CD8-positive, alpha-beta T cell (primary cell): ENCODE measurements at places on chromosomes 6 and 20.

- no peak for DNase-seq
Observed at GRCh38 chr6:170166511-170167122, 124.3 kb downstream of the DLL1 start.

DNA sequence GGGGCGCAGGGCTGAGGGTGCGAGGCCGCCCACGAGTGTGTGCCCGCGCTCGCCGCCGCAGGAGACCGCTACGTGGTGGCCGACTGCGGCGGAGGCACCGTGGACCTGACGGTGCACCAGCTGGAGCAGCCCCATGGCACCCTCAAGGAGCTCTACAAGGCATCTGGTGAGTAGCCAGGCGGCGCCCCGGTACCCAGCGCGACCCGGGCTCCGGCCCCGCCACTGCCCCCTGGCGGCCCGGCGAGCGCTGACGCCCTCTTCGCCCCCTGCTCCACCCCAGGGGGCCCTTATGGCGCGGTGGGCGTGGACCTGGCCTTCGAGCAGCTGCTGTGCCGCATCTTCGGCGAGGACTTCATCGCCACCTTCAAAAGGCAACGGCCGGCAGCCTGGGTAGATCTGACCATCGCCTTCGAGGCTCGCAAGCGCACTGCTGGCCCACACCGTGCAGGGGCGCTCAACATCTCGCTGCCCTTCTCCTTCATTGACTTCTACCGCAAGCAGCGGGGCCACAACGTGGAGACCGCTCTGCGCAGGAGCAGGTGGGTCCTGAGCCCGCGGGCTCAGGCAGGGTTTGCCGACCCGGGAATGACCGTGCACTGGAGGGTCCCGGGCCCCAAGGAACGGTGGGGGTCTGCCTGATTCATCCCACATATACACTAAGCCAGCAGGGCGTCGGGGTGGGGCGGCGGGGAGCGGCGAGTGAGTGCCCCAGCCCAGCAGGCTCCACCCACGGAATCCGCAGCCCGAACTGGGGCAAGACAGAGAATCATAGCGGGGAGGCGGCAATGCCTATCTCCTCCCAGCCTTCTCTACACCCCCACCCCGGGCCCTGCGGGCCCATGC is 17.4 kb downstream of the HSPA12B start:
- DNase-seq = peak; percentile 33

- DNase-seq = no peak
Observed at GRCh38 chr6:132410830-132411229, 9.6 kb upstream of the MOXD1 start.

DNA sequence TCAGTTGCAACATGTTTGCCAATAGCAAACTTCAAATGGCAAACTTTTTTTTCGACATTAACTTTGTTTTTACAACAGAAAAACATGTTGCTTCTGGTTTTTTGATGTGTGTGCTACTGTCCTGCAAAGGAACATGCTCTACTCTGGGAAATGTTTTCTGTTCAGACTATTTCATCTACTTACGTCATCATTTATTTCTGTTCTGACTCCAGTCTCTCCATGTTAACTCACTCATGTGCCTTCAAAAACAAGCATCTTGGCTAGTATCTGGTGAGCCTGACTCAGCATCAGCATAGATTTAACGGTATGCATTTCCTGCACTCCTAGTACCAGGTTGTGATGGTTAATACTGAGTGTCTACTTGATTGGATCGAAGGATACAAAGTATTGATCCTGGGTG is 36.1 kb upstream of the MAP7 start:
- no peak for DNase-seq

GRCh38 chr6:15705981-15706380 is 43.2 kb upstream of the DTNBP1 start:
- no peak for DNase-seq

GRCh38 chr6:161971043-161971442 is 697.2 kb upstream of the AGPAT4 start:
- no peak for DNase-seq

DNA sequence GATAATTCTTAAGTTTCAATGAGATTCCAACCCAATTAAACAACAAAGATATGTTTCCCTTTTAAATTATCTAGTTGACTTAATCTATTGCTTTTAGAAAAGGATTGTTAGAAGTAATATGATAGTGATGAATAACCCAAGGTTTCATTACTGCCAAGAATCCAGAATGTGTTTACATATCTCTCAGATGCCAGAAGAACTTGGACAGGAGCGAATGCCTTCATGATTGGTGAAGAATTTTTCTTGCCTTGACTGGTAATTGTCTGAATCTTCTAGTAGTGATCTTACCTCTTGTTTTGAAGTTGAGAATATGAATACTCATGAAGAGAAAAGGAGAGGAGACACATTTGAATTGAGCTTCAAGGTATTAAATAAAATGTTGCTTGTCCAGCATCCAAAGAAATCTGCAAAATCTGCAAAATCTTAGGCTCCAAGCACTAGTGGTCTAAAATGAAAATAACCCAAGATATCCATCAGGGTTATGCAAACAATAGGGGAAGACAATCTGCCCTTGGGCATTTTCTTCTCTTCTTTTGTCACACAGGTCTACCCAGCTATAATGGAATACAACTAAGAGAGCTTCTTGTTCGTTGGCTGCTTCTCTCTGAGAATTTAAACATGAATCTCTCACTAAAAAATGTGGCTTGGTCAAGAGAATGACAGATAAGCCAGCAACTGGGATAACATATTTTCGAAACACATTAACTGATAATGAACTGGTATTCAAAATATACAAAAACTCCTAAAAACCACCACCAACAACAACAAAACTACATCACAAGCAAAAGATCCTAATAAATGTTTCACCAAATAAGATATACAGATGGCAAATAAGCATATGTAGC is 928.9 kb downstream of the EYS start:
- DNase-seq = no peak

DNA sequence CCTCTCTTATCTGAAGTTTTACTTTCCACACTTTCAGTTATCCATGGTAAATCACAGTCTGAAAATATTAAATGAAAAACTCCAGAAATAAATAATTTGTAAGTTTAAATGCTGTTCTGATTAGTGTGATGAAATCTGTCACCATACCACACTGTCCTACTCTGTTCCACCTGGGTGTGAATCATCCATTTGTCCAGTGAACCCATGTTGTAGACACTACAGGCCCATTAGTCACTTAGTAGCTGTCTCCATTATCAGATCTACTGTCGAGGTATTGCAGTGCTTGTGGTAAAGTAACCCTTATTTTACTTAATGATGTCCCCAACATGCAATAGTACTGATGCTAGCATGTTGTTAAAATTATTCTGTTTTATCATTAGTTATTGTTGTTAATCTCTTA is 29.2 kb upstream of the MMS22L start:
- no peak for DNase-seq

GRCh38 chr20:13777171-13777601 is 7.5 kb downstream of the ESF1 start:
- DNase-seq = no peak

DNA sequence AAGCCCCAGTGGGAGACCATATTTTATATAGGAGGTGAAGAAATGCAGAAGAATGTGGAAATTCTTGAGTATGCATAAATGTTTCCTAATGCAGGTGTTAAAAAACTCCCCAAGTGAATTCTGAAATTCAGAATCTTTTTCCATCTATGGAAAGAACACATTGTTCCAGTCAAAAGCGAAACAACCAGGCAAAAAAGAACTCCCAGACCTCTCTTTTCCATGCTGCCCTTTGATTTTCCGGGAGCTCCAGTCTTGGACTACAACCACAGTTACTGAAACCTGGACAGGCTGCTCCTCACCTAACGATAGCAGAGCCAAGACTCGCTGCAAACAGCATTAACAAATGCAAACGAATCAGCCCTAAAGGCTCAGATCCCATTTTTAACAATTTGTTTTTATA is 108.7 kb upstream of the CNKSR3 start:
- no peak for DNase-seq

- no peak for DNase-seq
Observed at GRCh38 chr6:137167702-137168377, 5.6 kb downstream of the IL22RA2 start.

DNA sequence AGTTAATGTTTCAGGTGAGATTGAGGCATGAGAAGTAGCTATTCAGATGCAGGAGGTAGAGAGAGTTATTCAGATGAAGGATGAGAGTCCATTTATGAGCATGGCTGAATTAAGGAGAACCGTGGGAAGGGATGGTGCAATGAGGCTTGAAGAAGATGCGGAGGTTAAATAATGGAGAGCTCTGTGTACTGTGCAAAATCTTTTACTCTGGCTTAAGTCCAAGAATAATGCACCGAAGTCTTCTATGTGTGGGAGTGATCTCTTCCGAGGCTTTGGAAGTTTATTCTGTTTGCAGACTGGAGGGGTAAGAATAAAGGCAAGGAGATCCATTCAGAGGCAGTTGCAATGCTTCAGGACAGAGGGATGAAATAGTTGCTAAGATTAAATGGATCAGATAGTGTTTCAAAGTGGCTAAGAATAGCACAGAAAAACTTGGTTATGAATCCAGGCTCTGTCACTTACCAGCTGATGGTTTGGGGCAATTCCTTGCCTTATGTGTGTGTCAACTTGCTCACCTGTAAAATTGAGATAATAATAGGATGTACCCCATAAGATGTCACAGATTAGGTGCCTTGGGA is 467.1 kb downstream of the HDGFL1 start:
- no peak for DNase-seq

- DNase-seq = no peak
Observed at GRCh38 chr6:135624402-135625295, 127.1 kb upstream of the AHI1 start.

- no peak for DNase-seq
Observed at GRCh38 chr6:145863988-145864616, 49.5 kb upstream of the FBXO30 start.

DNA sequence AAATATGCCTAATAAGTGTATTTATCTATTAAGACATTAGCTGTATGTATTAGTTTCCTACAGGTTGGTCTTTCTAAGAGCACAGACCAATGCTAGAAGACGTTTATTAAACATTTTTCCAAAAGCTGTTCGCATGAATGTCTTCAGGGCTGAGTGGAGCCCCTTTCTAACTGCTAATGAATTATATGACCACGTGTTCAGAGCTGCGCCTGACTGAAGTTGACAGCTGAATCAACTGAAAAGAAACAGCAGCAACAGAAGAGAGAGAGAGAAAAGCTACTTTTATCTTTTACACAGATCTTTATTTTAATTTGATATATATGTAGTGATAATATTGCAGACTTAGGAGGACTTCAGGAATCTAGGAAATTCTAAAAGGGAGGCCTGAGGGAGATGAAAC is 75.2 kb upstream of the ARID1B start:
- no peak for DNase-seq

GRCh38 chr6:32086661-32087573 is 22.2 kb downstream of the TNXB start:
- no peak for DNase-seq

- no peak for DNase-seq
Observed at GRCh38 chr6:109332748-109333147, 49.5 kb downstream of the CD164 start.

GRCh38 chr6:2738373-2738979 is 12.2 kb downstream of the MYLK4 start:
- DNase-seq = peak; percentile 71

- DNase-seq = no peak
Observed at GRCh38 chr20:38429301-38429700, 5.8 kb downstream of the SNHG17 start.

DNA sequence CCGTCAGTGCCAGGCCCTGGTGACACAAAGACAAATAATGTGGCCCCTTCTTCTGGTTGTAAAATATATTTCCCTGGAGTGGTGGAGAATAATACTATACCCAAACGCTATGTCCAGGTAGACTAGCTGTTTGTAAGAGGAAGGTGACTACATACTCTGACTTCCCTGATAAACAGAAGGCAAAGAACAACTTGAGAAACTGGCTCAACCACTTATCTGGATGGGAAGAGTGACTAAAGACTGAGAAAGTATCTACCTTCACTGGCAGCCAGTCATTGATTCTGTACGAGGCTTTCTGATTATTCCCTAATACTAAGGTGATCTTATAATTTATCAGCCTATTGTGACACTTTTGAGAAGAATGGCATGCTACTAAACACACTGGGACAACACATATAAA is 569.7 kb downstream of the EPHA7 start:
- no peak for DNase-seq

- DNase-seq = no peak
Observed at GRCh38 chr20:48959899-48960550, 38.5 kb downstream of the ARFGEF2 start.

DNA sequence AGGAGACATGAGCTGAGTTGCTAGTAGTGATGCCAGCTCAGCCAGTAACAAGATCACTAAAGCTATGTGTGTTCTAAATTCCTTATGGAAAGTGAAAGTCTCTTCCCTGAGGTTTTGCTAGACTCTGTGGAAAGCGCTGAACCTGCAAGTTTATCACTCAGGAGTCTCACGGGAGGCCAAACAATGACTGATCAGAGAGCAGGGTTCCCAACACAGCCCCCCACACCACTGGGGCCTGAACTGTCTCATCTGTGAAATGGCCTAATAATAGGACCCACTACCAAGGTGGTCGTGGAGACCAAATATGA is 19.9 kb downstream of the ACSS1 start:
- DNase-seq = no peak
